ENCODE measurements at places on chromosomes 5 and 9. TPM values are rescaled to one million over a fixed set of nuclear protein-coding genes. Genes with fewer than 3 reads are reported as not detected.

NTRK2 gene
- total RNA-seq = 40.0 TPM

PCDHA11 gene
- 6.0 TPM for total RNA-seq

CARTPT gene
- total RNA-seq = not detected

MEIKIN gene
- not detected for total RNA-seq

DNA sequence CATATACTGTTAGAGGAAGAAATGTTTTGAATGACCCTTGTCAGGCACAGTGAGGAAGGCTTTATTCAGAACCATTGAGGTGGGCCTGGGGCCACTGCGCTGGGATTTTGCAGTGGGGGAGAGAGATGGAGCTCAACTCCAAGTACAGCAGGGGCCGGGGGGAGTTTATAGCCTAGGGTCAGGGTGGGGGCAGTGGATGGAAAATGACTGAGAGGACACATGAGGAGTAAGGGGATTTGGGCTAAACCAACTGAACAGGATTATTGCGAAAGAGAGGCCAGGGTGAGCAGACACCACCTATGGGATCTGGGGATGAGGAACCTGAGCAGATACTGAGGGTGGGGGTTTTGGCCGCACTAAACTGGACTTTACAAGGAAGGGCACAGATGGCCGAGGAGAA, 6.3 kb downstream of the CEP72 start:
- H3K27ac ChIP-seq = no peak overlapping the region
- peaks cover 3% of the 10 kb centered on the region for H3K4me1 ChIP-seq
- H3K36me3 ChIP-seq = peaks cover 12% of the 10 kb centered on the region
- no peaks in the 10 kb centered on the region for H3K27me3 ChIP-seq

DNA sequence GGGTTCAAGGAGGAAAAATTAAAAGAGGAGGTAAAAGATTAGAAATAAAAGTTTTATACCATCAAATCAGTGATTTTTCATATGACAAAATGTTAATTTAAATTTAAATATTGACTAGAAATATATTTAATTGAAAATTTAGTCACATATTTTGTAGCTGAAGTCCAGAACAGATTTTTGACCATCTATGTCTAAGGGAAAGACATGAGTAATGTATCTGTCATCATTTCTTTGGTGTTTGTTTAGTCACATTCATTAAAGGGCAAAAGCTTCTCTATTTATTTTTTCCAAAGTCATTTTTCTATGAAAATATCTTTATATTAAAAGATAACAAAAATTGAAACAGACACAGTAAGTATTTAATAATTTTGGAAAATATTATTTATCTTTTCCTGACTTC, 252.0 kb upstream of the ISL1 start:
- no peak overlapping the region for H3K27ac ChIP-seq
- no peak for DNase-seq
- H3K27me3 ChIP-seq = peaks cover 2% of the 10 kb centered on the region
- H3K4me1 ChIP-seq = no peaks in the 10 kb centered on the region

DNA sequence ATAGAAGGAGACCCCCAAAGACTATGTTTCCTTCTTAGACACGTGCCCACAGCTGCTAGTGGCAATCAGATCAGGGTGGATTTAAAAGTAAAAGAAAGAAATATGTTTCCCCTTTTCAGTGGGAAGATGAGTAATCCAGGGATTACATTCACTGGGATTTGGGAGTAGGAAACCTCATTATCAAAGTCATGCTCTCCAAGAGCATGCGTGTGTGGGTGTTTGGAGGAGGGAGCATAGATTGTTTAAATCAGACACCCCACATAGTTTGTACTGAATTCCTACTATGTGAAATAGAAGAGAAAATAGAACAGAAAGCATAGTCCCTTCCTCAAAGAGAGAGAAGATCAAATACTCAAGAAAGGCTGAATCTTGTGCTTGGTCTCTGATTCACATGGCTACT, 65.5 kb upstream of the TBCA start:
- no peak for DNase-seq
- H3K27ac ChIP-seq = no peak overlapping the region
- peaks cover 4% of the 10 kb centered on the region for H3K4me1 ChIP-seq
- no peaks in the 10 kb centered on the region for H3K36me3 ChIP-seq
